Mucosa of descending colon (tissue), 3 donors: ENCODE measurements at places on chromosomes 7 and 10.

- no peak for DNase-seq
These were observed 203.7 kb upstream of the IMMP2L start for GRCh38 chr7:111765751-111766643.

DNA sequence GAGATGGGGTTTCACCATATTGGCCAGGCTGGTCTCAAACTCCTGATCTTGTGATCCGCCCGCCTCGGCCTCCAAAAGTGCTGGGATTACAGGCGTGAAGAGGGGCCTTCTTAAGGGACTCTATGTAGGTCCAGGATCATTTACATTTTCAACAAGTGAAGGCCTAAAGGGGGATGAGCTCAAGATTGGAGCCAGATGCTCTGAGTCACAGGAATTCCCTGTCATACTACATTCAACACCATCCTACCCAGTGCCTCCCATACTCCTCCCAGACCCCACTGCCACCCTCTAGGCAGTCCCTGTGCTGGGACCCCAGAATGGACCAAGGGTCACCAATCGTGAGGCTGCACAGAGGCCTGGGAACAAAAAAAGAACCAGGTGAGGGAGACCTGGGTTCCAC, 29.9 kb downstream of the CYTH3 start:
- DNase-seq = no peak

DNA sequence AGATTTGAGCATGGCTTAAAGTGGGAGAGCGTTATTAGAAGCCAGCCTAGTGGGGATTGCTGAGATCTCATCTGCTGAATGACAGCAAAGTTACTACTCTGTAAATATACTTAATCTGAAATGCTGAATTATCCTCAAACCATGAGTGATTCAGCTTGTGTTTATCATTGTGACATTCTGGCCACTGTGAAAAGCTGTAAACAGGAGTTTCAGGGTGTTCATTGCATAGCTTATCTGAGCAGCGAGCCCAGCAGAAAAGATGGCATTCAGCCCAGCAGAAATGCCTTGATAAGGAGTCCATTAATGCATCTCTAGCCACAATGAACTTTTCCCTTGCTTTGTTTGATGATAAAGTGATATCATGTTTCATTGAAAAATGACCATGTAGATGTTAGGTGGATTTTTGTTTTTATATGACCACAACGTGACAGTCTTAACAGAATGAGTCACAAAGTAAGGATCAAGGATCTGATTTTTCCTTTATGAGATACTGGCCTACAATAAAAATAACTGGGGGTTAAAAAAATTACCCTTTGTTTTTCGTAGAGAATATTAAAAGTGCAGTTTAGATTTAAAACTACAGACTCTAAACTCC, 7.8 kb downstream of the TES start:
- DNase-seq = no peak

DNA sequence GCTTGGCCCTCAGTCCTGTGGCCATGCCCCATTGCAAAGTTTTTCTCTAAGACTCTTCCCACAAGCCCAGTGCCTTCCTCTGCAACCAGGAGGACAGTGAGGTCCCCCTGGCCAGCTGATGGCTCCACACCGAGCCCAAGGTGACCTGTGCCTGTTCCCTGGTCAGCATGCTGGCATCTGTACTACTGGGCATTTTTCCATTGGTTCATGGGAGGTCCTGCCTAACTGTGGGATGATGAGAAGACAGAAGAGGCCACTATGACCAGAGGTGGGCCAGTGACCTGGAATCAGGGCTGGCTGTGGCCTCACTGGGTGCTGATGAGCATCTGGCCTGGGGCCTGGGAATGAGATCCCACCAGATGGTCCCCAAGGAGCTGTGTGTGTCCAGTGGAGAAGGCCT, 20.2 kb downstream of the CALML3 start:
- DNase-seq = no peak

GRCh38 chr10:78945838-78946237, 122.9 kb upstream of the ZMIZ1 start:
- no peak for DNase-seq

DNA sequence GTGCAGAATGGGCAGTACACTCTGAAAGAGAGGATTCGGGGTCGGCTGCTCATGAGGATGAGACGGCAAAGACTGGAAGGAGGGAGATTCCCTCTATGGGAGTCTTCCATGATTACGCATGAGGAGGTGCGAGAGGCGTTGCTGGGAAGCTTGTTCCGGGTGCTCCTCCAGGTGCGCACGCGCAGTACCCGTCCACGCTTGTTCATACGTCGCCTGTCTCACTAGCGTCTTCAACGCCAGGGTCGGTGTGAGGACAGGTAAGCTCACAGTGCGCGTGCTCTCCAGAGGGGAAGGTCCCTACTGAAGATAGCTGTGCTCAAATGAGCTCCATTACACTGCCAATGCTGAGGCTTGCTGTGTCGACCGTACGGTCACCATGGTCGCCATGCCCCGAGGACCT, 39.3 kb upstream of the BNIP3 start:
- no peak for DNase-seq

GRCh38 chr10:114544045-114544659, 113.9 kb downstream of the ABLIM1 start:
- DNase-seq = peak; percentile 86

DNA sequence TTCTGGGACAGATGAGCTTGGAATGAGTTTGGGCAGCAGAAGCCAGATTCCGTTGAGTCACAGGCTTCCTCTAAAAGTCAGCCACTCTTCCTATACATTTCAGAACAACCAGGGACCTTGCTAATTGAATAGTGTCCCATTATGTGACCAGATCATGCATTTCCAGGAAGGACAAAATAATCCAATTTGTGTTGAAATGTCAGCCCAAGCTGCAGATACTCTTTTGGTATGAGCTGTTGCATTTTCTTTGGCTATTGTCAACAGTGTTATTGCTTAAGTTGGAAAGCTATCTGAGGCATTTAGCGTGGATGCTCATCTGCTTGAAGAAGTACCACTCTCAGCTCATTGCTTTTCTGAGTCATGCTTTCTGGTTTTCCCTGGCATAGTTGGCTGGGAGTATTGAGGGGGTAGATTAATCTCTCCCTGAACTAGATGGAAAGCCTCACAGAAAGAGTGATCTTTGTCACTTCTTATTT, 223.7 kb upstream of the HABP2 start:
- DNase-seq = no peak

DNA sequence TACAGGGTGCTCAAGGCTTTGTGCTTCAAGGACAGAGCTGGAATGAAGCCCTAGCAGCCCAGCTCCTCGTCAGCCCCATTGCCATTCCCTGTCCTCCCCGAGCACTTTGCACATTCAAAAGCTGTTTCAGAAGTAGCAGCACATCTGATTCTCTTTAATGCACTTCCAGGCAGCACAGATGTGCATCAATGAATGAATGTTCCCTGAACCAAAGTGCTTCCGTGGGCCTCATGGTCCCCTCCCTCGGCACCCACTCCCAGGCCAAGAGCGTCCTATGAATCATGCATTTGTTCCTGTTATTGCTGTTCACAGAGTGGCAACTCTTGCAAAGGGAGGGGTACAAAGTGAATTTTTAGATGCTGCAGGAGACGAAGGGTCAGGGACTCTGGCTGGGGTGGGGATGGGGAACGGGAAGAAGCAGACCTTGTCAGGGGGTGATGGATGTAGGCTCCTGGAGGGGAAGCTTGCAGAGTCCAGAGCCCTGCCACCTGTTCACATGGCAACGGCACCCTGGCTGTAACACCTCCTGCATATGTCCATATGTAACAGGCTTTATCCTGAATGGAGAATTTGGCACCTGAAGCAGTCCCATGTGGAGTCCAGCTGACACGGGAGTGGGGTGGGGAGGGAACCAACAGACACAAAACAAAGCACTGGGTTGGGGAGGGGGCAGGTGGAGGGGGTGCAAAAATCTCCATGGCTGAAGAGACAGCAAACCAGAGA, 62.2 kb upstream of the BAIAP2L1 start:
- DNase-seq = no peak

GRCh38 chr7:149558149-149558861, 60.7 kb upstream of the ZNF746 start:
- no peak for DNase-seq
